ENCODE measurements at places on chromosomes 13 and 19. TPM values are rescaled to one million over a fixed set of nuclear protein-coding genes. Genes with fewer than 3 reads are reported as not detected.

- DNase-seq, result no peak
Observed at GRCh38 chr13:29175250-29175873, 355.2 kb downstream of the MTUS2 start.

GRCh38 chr19:29504454-29504853 lies 21.3 kb upstream of the VSTM2B start:
- no peak for DNase-seq

GRCh38 chr19:5738423-5738822 lies 18.0 kb downstream of the CATSPERD start:
- DNase-seq, result no peak

DNA sequence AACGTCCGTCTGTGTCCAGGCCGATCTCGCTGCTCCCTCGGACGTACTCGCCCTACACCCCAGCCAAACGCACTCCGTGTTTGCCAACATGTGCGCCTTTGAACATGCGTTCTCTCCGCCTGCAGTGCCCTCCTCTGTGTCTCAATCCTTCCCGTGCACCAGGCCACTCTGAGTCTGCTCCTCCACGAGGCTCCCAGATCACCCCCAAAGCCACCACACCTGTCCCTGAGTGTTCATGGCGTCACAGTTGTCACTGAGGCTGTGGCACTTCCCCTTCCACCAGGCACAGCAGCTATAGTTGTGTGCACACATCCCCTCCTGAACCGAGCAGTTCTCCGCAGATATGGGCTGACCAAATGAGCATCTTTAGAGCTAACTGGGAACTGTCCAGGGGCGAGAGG lies 35.6 kb downstream of the RASA3 start:
- peak; percentile 12 for DNase-seq

DNA sequence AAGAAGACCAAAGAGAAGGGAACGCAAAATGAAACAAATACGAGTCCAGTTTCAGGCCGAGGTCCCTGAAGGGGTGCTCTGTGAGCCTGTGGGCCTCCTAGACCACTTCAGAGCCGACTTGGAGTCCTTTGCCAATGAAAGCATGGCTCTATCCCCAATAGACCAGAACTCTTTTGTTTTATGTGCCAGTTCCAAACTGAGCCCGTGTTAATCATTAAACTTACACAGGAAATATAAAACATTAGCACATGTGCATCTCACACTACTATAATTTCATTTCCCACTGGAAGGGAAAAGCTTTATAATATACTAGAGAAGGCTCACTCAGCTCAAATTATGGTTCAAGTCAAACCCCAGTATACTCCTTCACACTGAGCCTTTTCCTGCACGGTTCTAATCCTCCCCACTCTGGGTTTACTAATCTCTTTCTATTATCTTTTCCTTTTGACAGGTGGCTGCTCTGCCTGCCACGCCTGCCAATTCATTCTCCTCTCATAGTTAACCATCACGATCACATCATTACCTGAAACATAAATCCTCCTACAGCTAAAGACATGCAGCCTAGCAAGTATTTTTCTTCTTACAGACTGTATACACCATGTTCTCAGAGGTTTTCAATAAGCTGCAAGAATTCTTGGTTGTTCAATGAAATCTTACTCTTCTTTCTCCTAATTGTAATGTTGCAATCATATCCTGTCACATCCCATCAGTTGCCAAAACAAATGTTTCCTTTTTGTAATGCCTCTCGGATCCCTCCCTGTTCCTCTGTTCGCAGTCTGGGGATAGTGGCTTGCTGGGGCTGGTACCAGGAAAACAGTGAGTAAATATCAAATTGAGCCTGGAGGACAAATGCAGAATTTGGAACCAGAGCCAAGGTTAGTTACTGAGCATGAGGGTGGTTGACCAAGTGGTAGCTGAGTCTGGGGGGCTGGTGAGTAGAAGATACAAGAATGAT lies 18.8 kb upstream of the WASF3 start:
- no peak for DNase-seq

DNA sequence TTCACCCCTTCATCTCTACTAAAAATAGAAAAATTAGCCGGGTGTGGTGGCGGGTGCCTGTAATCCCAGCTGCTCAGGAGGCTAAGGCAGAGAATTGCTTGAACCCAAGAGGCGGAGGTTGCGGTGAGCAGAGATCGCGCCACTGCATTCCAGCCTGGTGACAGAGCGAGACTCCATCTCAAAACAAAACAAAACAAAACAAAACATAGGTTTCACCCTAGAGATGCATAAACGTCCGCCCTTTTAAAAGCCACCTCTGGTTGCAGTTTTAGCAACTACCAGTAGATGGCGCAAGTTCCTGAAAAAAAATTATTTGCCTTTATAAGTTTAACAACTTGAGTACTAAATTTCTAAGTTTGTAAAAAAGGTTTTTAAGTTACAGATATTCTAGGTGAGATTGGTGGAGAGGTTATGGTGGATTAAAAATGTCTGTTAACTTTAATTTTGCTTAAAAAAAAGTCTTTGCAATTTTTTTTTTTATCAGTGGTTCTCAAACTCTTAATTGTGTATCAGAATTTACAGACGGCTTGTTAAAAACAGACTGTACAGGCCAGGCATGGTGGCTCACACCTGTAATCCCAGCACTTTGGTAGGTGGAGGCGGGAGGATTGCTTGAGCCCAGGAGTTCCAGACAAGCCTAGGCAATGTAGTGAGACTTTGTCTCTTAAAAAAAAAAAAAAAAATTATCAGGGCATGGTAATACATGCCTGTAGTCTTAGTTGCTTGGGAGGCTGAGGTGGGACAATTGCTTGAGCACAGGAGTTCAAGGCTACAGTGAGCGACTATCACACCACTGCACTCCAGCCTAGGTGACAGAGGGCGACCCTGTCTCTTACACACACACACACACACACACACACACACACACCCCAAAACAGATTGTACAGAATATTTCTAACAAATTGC lies 42.1 kb downstream of the NAA16 start:
- no peak for DNase-seq

- no peak for DNase-seq
Observed at GRCh38 chr19:34075661-34076091, 96.6 kb upstream of the LSM14A start.

DNA sequence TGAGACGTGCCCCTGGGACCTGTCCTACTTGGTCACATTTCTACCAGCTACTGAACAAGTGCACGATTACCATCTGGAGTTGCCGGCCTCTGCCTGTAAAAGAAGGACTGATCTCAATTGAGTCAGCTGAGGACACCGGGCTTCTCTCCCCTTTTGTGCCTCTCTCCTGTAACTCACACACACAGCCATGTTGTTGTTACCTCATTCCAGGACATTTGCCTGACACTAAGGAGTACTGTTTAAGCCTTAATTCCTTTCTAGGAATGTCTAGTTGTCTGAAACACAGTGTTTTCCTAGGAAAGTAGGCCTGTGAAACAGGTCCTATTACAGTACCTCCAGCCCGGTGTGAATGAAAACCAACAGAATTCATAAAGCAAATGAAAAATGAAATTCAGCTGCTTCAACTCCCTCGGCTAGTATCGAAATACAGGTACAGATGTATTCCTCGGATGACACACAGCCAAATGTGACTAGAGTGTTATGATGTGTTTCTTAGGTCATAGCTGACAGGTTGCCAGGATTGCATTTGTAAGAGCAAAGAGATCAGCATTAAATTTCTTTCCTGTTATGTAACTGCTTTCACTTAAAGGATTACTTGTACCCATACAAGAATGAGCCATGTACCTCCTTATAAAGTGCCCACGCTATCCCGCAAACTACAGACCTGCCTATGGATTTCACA lies 152.0 kb upstream of the IRS2 start:
- no peak for DNase-seq

DNA sequence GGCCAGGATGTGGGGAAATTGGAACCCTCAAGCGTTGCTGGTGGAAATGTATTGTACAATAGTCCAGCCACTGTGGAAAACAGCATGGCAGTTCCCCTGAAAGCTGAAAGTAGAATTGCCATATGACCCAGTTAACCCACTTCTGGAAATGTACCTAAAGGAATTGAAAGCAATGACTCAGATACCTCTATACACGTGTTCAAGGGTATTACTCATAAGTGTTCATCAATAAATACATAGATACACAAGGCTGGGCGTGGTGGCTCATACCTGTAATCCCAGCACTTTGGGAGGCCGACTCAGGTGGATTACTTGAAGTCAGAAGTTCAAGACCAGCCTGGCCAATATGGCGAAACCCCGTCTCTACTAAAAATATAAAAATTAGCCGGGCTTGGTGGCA lies 71.9 kb upstream of the IRS2 start:
- DNase-seq, result no peak

DNA sequence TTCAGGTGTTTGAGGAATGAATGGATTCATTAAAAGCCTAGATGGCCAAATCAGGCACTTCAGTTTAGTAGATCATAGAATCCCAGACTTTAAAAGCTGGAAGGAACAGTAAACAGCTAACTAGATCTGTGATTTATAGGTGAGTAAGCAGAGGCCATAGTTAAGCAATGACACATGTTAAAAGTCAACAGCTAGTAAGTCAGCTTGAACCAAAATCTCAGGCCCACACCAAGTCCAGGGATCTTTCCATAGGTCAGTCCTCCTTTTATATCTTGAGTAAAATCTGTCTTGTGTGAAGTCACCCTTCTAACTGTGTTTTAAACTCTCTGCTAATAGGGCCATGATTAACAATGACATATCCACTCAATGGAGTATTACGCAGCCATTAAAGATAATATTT lies 275.5 kb upstream of the SOX21 start:
- no peak for DNase-seq

- DNase-seq, result no peak
Observed at GRCh38 chr13:30871588-30872275, 34.3 kb upstream of the MEDAG start.

GRCh38 chr13:73335210-73335609 lies 276.4 kb downstream of the KLF5 start:
- DNase-seq, result no peak

Gene SYNGR4
- total RNA-seq, result not detected

Gene ADGRE3
- total RNA-seq, result not detected

Gene DIRAS1
- total RNA-seq, result 211 TPM

Gene POGLUT2
- 4.3 TPM for total RNA-seq

Gene LILRB4
- 11.8 TPM for total RNA-seq

Measured in left cardiac atrium (tissue), 4 donors.